GOT3 (cell line): ENCODE measurements at places on chromosomes 1 and 21.
A peak's percentile ranks its signal among the peaks of the same experiment; 100 is the strongest.

DNA sequence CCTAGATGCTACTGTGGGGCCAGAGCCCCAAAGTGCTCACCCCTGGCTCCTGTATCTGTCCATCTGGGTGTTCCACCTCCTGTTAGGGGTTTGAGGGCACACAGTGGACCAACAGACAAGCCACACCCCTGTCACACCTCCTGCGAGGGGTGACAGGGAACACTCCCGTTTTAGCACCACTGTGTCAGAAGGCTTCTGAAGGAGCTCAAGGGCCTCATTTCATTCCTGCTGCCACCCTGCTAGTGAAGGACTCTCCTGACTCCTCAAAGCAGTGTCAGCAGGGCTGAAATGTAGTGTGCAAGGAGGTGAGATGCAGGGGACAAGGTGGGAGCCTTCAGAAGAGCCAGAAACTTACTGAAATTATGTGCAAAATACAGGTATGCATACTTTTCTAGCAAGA lies 174.6 kb downstream of the GPATCH2 start:
- DNase-seq: no peak

- DNase-seq: no peak
Measured at GRCh38 chr1:195604287-195604686, 1004.0 kb downstream of the KCNT2 start.

DNA sequence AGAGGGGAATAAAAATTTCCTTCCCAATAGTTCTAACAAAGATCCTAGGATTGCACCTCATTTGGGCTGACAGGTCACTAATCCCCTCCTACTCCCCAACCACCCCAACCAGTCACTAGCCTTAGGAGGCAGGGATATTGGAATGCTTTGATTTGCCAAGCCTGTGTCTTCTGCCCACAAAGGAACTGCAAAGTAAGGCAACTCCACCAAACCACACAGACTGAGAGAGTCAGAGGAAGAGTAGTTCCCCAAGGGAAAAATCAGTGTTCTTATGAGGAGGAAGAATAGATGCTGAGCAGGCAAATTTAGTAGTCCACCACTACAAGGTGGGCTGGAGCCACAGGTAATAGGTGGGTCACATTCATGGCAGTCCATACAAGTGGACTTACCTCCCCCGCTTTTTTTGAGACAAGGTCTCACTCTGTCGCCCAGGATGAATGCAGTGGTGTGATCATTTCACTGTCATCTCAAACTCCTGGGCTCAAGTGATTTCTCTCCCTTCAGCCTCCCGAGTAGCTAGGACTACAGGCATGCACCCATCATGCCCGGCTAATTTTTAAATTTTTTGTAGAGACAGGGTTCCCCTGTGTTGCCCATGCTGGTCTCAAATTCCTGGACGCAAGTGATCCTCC lies 3.7 kb upstream of the TMEM39B start:
- no peak for DNase-seq

- DNase-seq: no peak
Measured at GRCh38 chr1:175818929-175819328, 75.5 kb upstream of the TNR start.

- DNase-seq: no peak
Measured at GRCh38 chr1:80021891-80022290, 1015.4 kb upstream of the ADGRL4 start.

GRCh38 chr1:168360151-168361021 lies 79.7 kb downstream of the TBX19 start:
- no peak for DNase-seq

DNA sequence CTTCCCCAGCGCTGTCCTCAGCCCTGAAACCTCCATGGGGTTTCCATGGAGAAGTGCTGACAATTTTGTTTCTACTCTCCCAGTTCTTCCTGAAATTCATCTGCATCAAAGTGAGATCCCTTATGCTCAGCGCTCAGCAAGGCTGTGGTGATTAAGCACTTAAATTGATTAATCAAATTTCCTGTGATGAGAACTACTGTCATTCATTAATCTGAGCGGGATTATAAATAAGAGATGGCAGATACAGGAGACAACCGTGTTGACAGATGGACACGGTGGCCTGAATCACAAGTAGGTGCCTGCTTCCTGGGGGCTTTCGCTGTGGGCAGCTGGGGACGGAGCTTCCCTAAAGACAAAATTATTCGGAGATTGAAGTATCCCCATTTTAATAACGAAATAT lies 329.1 kb upstream of the VAMP3 start:
- no peak for DNase-seq

GRCh38 chr21:42798106-42798505 lies 81.2 kb downstream of the WDR4 start:
- no peak for DNase-seq

DNA sequence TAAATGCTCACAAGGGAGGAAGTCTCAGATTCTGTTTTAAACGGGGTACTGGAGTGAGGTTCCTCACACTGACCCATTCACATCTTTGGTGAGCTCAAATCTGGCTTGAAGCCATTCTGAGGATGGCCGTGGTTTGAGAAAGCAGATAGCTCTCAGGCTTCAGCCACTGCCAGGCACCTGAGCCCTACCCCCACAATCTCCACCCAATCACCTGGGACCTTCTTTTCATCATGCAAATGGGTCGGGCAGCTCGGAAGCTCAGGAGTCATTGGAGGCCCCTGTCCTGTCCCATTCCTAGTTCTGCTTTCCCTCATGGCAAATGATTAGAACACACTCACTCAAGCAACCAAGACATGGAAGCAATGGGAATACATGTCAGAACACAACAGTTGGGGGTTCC lies 141.4 kb upstream of the ETS2 start:
- no peak for DNase-seq

GRCh38 chr1:114208714-114209113 lies 55.0 kb upstream of the SYT6 start:
- no peak for DNase-seq

- no peak for DNase-seq
Measured at GRCh38 chr1:7454895-7455784, 316.0 kb upstream of the VAMP3 start.

GRCh38 chr1:183244466-183244865 lies 58.4 kb downstream of the LAMC2 start:
- peak; percentile 81 for DNase-seq

DNA sequence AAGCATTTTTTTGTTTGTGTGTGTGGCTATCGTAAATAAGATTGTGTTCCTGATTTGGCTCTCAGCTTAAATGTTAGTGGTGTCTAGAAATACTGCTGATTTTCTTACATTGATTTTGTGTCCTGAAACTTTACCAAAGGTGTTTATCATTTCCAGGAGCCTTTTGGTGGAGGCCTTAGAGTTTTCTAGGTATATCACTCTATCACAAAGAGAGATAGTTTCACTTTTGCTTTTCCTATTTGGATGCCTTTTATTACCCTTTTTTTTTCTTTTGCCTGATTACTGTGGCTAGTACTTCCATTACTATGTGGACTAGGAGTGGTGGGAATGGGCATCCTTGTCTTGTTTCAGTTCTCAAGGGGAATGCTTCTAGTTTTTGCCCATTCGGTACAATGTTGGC lies 109.6 kb downstream of the S1PR1 start:
- no peak for DNase-seq

DNA sequence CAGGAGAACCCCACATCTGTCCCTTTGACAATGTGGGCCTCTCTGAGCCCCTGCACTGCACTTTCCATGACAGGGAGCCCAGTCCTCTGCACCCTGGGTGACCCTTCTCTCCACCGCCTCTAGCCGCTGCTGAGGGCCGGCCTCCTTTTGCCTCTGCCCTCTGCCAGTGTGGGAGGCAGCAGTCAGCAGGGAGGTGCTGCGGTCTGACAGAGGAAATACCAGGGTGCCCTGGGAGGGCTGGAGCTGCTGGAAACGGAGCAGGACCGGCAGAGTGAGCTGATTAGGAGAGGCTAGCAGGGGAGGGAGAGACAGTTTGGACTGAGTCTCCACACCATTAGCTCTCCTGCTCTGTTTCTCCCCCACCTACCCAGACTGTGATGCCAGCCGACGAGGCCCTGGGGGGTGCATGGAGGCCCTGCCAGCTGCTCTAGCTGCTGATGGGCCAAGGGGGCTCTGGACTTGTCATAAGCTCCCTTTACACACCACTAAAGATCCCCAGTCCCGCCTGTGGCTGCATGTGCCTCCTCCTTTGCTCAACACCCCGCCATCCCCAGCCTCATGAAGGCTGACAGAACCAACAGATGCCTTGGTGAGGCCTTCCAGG lies 171.1 kb upstream of the KLHDC7A start:
- DNase-seq: no peak

DNA sequence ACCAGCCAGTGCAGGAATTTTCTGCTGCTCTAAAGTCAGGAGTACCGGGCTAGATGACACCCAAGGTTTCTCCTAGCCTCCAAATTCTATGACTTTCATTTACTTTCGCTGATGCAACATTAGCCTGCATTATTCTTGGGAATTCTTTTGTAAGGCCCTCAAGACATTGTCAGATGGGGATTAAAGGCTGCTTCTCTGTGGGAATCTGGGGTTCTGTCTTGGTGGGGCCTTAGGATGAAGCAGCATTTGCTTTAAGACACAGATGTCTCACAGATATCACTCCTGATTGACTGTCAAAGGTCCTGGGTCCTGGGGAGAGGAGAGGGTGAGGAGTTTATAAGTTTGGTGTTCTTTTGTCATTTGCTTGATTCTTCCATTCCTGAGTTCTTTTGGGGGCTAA lies 11.6 kb downstream of the PKP1 start:
- no peak for DNase-seq

GRCh38 chr1:30518186-30518585 lies 205.2 kb downstream of the MATN1 start:
- no peak for DNase-seq

DNA sequence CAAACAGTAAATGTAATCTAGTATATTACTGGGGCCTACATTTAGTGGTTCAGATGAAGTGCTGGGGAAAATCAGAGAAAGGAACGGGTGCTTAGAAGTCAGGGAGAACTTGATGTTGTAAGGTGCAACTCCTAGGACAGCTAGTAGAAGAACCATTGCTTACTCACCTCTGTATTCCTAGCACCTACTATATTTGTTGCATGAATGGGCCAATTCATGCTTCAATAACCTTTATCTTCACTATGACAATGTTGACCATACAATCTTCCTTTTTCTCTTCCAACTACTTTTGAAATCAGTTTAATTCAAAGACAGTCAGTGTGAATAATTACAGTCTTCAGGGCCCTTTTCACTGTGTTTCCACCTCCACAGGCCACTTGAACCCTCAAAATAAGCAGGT lies 125.0 kb upstream of the DMRTA2 start:
- DNase-seq: no peak

DNA sequence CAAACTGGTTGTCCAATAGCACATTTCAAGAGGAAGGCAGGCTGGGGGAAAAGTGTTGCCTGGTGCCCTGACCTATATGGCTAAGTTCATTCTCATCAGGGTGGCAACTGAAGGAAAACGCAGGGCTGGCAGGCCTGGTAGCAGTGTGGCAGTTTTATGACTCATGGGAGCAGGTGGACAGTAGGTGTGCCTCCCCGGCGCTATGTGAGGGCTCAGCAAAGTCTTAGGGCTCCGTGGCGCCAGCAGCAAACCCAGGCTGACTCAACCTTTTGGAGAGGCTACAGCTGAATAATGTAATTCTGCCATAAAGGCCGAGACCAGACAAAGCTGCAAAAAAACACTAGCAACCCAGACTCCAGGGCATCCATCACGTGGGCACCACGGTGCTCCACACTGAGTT lies 23.6 kb downstream of the GADD45A start:
- no peak for DNase-seq

GRCh38 chr1:202143011-202143767 lies 1.3 kb downstream of the ARL8A start:
- DNase-seq: no peak

DNA sequence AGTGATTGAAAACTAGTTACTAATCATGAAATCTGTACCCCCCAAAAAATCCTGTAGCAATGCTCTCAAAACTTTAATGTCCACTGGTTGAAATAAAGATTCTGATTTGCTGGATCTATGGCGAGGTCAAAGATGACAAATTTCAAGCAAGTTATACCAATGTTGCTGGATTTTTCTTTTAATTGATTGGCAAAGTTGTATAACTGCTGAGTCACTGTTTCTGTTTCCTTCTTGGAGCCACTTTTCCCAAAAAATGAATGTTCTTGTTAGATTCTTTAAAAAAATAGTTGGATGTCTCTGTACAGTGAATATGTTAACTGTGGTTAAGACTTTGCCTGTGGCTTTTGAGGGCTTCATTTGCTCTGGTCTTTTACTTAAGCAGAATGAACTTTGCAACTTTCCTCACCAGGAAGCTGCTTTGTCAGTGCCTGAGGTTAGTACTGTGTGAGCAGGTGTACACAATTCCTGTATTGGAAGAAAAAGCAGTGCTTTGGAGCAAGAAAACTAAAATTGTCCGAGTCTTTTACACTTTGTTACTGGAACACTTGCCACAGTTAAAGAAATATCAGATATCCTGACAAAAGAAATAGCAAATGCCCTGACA lies 1211.9 kb downstream of the MRPL39 start:
- DNase-seq: no peak
